ENCODE measurements at places on chromosomes 6 and 20. TPM values are rescaled to one million over a fixed set of nuclear protein-coding genes. Genes with fewer than 3 reads are reported as not detected.

GRCh38 chr6:131357501-131357900, 215.5 kb upstream of the ARG1 start:
- no peak for DNase-seq

The HM13 gene
- polyA plus RNA-seq: 127 TPM

- no peak for DNase-seq
These were observed 98.9 kb downstream of the TBC1D7 start for GRCh38 chr6:13229205-13230085.

DNA sequence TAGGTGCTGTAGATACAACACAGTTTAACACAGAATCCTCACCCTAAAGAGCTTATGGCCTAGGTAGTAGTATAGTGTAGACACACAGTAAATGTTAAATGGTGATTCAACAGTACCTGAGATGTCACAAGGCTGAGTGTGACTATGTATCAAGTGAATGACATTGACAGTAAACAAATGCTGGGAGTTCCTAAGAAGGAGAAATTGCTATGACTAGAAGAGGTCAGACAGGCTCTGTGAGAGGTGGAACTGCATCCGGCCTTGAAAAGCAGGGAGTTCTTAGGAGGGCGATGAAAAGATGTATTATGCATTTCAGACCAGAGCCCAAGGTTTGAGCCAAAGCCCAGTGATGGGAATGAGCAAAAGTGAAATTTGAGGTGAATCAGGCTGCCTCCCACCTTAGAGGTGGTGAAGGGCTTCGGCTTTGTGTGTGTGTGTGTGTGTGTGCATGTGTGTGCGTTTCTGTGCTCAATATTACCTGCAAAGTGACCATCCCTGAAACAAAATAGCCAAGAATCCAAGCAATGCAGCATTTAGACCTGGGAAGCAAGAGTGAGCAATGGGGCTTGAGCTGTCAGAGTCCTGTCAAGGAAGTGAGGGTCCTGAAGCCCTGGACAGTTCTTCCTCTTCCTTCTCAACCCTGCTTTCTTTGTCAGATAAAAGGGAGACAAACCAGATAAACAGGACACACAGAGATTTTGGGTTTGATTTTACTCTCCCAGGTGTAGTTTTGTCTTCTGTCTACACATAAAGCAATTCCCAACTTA, 32.3 kb upstream of the CITED2 start:
- no peak for DNase-seq

GRCh38 chr20:13995841-13996240, 525 bp downstream of the MACROD2 start:
- no peak for DNase-seq

DNA sequence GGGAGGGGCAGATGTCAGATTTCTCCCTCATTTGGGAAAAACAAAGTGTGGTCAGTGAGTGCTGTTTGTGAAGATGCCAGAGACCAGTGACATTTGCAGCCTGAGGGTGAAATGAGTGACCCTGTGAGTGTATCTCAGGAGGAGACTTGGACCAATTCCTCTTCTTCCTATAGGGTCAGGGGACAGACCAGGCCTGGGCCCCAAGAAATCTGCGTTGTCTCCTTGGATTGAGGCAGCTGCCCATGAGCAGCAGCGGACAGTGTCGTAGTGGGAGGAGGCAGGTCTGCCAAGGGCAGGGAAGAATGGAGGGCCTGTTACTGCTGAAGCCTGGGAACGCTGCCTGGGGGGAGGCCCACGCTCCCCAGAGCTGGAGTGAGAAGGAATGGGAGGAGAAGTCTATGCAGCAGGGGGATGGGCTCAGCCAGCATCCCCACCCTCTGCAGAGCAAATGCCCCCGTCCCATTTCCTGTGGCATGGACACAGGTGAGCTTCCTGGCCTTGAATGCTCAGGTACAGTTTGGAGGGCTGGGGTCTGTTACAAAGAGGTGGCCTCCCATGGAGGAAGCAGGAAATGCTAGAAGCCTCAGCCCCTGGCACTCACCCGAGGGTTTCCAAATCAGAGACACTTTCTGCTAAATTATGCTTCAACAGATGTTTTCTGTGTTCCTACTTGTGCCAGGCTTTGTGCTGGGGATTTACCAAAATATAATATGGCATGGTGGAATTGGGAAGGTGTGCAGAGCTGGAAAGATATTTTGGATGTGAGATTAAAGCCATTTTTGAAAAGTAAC, 29.8 kb downstream of the DAAM2 start:
- no peak for DNase-seq

- no peak for DNase-seq
These were observed 62.9 kb upstream of the SLC22A1 start for GRCh38 chr6:160058603-160059215.

DNA sequence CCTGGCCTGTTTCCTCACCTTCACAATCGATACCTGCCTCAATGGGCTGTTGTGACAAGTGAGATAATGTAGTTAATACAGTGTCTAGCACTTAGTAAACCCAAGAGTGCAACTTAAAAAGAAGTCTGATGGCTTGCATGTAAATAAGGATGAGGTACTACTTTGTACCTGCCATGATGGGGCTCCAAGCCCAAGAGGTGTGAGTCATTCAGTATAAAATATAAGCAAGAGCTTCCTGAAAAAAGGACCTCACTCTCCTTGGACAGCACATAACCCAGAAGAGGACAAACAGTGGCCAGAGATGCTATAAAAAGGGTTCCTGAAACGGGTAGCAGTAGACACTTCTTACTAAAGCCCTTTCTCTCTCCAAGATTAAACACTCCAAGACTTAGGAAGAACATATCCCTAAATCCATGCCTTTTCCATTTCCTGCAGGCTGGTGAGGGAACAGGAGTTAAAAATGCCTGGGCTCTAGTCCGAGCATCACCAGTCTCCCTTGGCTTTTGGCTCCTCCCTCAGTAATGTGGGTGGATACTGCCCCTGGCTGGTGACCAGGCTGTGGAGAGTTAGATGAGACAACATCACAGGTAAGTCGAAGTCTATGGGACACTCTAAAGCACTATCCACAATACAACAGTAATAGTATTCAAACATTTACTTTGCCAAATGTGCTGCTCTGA, 4.3 kb downstream of the UBE2V1 start:
- DNase-seq: no peak

- no peak for DNase-seq
These were observed 79.8 kb downstream of the DOK5 start for GRCh38 chr20:54555150-54555549.

DNA sequence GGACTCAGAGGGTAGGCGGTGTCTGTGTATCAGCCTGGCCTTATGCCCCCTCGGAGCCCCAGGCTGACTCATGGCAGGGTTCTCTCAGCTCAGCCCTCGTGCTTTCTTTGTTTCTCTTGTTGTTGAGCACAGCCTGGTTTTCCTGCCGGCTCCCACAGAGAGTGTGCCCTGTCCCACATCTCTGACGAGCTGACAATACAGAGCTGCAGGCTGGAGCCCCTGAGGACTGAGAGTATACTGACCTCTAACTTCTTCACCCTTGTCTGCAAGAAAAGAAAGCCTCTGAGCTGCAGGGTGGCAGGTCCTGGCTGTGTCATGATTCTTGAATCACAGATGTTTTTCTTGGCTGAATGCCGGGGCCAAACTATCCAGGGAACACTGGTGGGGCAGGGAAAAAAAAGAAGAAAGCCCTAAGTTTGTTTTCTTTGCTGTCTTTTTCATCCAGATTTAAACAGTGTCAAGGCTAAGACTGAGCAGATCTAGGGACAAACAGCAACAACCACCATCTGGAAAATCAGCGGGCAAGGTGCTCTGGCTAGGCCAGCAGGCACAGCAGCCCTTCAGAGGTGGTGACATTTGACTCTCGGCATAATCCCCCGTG, 63.3 kb upstream of the ZNF133 start:
- no peak for DNase-seq

- DNase-seq: no peak
These were observed 8.0 kb upstream of the RTF2 start for GRCh38 chr20:56460459-56460858.

DNA sequence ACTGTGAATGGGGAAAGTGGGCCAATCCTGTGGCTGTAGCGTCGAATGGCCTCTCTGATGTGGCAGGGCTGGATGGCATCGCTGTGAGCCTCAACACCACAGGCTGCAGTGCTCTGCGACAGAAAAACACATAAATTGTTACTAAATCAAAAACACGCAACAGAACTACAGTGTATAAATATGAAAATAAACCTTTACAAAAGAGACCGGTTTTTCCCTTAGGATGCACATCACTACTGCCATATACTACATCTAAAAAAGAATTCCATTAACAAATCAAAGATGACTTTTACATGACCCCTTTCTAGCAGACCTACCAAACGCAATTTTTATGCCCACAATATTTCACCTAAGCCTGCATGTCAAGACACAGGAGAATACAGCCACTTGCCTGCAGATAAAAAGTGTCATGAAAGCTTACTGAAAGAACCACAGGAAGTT, 395.5 kb upstream of the RUNX2 start:
- no peak for DNase-seq

- no peak for DNase-seq
These were observed 191.0 kb downstream of the ZDHHC14 start for GRCh38 chr6:157571950-157572349.

- DNase-seq: no peak
These were observed 36.2 kb upstream of the E2F3 start for GRCh38 chr6:20365456-20365855.

GRCh38 chr6:161545741-161546140, 271.9 kb upstream of the AGPAT4 start:
- DNase-seq: no peak

GRCh38 chr20:36421641-36422040, 115.5 kb downstream of the DLGAP4 start:
- no peak for DNase-seq

GRCh38 chr6:73062130-73062529, 163.2 kb downstream of the KHDC1L start:
- no peak for DNase-seq
